CD4-positive, alpha-beta T cell treated with Interleukin-15 for 1 hour (primary cell): ENCODE measurements at places on chromosomes 11 and 22.

GRCh38 chr11:17781626-17782025 lies 47.0 kb downstream of the KCNC1 start:
- DNase-seq, result no peak

- DNase-seq, result no peak
Measured at GRCh38 chr11:5967708-5968107, 586 bp downstream of the OR56A5 start.

GRCh38 chr11:22432291-22433093 lies 94.3 kb downstream of the SLC17A6 start:
- DNase-seq, result no peak

DNA sequence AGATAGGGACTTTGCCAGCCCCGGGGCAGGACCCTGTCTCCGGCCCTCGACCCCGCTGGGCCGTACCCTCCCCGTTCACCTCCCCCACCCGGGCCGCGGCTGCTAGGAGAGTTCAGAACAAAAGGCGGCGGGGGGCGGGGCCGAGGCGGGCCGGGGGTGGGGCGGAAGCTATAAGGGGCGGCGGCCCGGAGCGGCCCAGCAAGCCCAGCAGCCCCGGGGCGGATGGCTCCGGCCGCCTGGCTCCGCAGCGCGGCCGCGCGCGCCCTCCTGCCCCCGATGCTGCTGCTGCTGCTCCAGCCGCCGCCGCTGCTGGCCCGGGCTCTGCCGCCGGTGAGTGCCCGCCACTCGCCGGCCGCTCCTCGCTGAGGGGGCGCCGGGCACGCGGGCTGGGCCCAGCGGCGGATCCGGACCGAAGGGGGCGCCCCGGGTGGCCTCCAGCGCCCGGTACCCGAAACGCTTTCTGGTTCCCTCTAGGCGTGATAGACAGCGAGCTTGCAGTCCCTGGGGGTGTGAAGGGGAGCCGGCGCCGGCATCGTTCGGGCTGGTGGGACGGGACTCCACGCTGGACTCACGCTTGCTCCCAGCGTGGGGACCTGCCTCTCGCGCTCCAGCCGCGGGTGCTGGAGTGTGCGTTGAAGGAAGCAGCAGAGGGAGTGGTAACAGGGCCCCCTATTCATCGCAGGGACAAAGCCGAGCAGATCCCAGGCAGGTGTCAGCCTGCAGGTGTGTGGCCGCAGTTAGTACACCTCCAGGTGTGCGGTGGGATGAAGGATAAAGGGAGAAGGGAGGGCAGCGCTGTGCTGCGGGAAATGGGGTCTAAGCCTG lies at the start of gene MMP11:
Gene MMP11, plus strand, starts transcription at position 201 of the 825 bp plus-strand sequence. Its CDS starts 22 bp downstream, at position 223.
- DNase-seq, result peak; percentile 47

- DNase-seq, result no peak
Measured at GRCh38 chr11:61609000-61609979, 28.4 kb upstream of the SYT7 start.

- DNase-seq, result no peak
Measured at GRCh38 chr22:28208787-28209186, 289.7 kb upstream of the PITPNB start.

GRCh38 chr11:1335811-1336761 lies 26.7 kb upstream of the TOLLIP start:
- DNase-seq, result peak; percentile 61

- peak; percentile 89 for DNase-seq
Measured at GRCh38 chr11:64743591-64744543, at the start of gene RASGRP2. TSS of gene RASGRP2 (minus strand) at chr11:64744142. CDS start at chr11:64742866, 1,276 bp downstream.

DNA sequence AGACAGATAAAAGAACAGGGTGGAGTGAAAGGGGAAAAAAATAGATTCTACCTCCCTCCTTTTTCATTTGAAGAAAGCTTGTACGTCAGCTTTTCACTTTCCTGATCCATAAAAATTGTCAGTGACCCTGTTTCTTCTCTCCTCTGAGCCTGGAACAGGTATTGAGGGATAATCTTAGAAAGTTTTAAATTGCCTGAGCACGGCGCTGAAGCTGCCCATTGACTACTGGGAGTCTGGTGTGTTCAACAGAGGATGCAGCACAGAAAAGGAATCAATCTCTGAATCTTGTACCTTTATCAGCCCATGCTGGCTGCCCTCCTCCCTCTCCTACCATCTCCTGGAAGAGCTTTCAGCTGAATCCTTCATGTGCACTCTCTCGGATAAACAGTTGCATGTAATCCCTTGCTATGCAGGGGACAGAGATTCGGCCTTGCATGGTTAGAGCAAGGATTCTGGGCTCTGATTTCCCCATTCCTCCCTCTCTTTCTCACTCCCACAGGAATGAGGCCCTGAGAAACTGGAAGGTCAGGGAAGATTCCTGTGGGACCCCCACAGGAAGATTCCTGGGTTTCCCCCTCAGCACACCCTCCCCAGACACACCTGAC lies 162.4 kb upstream of the SYN3 start:
- DNase-seq, result no peak

- DNase-seq, result no peak
Measured at GRCh38 chr11:73729594-73730206, 31.2 kb downstream of the RAB6A start.

DNA sequence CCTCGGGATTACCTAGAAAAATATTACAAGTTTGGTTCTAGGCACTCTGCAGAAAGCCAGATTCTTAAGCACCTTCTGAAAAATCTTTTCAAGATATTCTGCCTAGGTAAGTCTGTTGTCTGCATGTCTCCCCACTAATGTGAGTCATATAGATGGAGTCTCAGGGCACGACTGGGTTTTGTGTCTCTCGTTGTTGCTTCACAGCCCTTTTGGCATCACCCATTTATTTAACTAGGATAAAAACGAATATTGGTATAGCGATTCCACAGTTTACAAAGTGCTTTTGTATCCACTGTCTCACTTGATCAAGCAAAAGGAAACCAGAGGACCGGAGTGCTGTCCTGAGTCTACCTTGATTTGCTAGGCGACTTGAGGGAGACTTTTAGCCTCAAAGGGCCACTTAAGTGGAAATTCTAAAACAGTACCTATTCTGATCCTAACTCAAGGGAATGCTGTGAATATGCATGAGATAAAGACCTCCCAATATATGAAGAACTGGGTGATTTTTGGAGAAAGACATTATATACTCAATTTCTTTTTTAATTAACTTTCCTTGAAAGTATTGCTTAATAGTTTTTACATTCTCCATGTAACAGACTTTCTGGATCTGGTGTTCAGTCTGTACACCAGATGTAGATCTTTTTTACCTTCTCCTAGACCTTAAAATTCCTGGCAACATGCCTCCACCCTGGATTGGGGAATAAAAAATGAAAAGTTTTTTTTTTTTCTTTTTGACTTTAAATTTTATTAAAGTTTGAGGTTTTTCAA lies 590 bp downstream of the NNMT start:
- no peak for DNase-seq

GRCh38 chr11:63243533-63243932 lies at the start of gene SLC22A25:
TSS of gene SLC22A25 (minus strand) at chr11:63243599. CDS start at chr11:63229652, 13,947 bp downstream.
- no peak for DNase-seq

- no peak for DNase-seq
Measured at GRCh38 chr11:132051704-132052103, 681.3 kb downstream of the NTM start.

DNA sequence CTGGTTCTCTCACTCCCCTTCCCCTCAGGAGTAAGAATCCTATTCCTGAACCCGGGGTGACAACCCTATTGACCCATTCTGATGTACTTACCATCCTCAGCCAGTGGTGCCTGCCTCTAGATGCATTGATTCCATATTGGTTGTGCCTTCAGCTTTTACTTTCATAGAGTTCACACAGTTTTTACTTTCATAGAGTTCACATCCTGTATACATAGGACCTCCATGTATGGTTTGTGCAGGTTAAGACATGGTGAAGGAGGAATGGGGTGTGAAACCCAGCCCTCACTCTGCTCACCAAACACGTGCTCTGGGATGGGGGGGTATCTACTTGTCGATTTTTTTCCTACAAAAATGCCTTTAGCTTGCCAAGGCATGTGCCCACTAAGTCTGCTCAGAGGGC lies 105.6 kb upstream of the TBCEL start:
- DNase-seq, result no peak

DNA sequence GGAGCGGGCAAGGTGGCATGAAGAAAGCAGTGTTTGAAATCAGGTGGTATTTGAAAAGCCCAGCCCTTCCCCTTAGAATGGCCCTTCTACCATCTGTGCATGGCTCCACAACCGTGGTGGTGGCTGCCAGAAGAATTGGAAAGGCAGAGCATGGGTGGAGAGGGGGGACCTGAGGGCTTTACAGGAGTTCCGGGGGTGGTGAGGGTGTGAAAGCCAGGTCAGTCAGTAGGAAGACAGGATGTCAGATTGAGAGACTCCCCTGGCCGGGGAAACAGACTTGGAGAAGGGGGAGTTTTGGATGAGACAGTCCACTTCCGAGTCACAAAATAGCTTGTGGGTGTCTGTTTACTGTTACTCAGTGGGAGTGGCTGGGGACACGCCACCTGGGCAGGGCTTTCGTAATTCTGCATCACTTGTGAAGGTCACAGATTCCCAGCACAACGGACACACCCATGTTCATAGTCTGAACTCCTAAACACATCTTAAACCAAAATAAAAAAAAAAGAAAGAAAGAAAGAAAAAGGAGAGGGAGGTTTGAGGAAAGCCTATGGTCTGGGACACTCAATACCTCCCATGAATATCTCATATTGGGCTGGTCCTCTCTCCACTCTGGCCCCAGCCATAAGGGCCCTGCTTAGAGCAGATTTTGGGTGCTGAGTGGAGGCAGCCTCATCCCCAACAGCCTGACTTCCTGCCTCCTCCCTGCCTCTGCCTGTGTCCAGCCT lies 24.4 kb upstream of the SMIM35 start:
- no peak for DNase-seq

DNA sequence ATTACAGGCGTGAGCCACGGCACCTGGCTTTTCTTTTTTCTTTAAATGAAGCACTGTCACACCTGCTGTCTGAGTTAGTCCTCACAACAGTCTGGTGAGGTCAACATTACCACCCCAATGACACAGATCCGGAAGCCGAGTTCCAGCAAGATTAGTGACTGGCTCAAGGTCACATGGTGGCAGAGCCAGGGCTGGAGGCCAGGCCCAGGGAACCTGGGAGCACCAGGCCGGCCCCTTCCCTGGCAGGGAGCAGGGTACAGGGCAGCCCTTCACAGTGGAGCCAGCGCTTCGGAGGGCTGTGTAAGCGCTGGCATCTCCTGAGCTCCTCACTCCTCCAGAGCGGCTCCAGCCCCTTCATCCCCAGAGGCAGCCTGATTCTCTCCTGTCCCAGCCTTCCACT lies 118.7 kb downstream of the ST3GAL4 start:
- DNase-seq, result no peak

DNA sequence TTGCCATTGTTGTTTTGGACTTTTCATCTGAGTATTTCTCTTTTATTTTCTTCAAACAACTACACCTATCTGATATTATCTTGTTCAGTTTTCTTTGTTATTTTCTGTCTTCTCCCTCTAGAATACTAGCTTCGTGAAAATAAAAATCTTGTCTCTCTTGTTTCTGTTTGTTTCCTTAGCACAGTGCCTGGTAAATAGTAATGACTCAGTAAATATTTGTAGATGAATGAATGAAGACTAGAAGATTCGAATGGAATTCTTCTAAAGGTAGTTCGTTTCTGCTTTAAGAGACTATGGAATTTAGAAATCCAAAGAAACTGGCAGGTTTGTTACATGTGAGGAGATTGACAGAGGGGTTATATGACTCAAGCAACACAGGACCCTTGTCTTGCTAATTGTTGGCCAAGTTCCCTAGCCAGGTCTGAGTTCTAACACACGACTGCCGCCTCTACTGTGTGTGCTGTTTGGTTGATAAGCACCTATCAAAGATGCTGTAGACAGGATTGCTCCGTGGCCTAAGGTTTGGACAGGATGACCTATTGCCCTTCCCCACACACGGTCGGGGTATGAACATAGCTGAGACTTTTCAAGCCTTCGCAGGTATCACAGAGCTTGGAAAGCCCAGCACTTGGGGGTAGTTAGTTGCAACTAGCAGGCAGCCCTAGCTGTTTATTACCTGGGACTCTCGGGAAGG lies 831 bp upstream of the TMEM135 start:
- DNase-seq, result no peak

GRCh38 chr11:8075119-8075726 lies 5.8 kb upstream of the TUB start:
- no peak for DNase-seq

DNA sequence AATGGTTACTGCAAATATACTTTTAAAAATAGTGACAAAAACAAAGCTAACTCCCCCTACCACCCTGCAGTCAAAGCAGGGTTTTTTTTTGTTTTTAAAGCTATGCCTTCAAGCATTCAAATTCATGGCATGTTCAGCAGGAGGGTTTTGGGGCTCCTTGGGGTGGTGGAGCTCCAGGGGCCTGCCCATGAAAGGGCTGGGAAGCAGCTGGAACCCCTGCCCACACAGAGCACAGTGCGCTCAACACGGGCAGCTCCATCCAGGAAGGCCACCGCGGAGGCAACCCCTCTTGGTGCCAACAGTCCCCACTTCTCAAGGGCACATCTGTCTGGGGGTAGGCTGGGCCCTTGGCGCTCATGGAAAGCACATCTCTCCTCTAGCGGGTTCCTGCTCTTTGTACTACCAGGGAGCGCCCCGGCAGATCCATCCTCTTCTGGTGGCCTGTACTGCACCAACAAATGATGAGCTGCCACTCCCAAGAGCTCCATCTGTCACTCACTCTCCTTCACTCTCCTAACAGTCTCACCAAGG lies 16.6 kb upstream of the PHLDA2 start:
- DNase-seq, result no peak

- DNase-seq, result no peak
Measured at GRCh38 chr11:88164320-88164719, 10.9 kb downstream of the RAB38 start.

DNA sequence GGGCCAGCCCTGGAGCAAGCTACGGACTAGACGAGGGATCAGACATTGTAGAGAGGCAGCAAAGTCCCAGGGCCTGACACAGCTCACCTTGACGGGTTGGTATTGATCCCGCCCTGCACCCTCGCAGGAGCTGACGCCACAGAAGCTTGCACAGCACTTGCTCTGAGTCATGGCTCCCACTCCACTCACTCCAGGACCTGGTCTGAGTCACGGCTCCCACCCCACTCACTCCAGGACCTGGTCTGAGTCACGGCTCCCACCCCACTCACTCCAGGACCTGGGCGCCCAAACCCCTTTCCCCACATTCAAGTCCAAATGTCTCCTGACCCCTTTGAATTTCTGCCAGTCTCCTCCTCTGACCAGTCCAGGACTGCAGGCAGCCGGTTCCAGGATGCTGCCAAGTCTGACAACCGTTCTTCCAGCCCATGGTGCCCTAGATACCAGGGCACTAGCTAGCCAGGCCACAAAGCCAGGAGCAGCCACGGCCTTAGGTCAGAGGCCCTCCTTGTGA lies 6.0 kb upstream of the PNPLA5 start:
- no peak for DNase-seq

DNA sequence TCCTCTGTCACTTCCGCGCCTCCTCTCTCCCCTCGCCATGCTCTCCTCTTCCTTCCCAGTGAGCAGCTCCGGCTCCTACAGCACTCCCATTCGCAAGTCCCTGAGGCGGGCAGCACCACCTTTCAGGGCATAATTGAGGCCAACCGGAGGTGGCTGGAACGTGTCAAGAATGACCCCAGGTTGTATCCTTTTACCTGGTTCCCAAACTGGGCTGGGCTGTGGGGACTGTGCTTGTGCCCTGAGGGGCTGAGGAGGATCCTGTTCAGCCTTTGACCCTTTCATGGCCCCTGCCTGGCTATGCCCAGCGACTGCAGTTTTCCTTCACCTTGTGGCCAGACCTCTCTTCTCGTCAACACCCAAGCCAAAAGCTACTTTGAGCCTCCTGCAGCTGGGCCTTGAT lies 84.1 kb downstream of the CEP164 start:
- no peak for DNase-seq

- no peak for DNase-seq
Measured at GRCh38 chr11:12440565-12440964, 63.2 kb downstream of the PARVA start.
